COR-L47 (cell line): ENCODE measurements at places on chromosomes 2 and 18.

GRCh38 chr2:9112079-9112721, 94.4 kb upstream of the ASAP2 start:
- no peak for DNase-seq

DNA sequence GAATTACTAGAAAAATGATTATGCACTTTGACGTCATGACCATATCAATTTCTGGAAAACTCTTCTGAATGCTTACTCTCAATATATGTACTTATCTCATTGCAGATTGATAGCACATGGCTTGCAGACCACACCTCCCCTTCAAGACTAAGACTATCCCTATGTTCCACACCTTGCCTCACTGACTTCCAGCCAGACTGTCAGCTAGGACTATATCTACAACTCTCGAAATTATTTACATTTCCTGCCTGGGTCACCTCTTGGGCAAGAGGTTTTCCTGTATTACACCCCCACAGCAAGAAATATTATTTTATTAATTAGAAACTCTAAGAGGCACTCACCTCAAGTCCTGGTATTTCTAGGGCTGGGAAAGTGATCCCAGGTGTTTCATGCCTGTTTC, 236.6 kb downstream of the CYRIA start:
- no peak for DNase-seq

DNA sequence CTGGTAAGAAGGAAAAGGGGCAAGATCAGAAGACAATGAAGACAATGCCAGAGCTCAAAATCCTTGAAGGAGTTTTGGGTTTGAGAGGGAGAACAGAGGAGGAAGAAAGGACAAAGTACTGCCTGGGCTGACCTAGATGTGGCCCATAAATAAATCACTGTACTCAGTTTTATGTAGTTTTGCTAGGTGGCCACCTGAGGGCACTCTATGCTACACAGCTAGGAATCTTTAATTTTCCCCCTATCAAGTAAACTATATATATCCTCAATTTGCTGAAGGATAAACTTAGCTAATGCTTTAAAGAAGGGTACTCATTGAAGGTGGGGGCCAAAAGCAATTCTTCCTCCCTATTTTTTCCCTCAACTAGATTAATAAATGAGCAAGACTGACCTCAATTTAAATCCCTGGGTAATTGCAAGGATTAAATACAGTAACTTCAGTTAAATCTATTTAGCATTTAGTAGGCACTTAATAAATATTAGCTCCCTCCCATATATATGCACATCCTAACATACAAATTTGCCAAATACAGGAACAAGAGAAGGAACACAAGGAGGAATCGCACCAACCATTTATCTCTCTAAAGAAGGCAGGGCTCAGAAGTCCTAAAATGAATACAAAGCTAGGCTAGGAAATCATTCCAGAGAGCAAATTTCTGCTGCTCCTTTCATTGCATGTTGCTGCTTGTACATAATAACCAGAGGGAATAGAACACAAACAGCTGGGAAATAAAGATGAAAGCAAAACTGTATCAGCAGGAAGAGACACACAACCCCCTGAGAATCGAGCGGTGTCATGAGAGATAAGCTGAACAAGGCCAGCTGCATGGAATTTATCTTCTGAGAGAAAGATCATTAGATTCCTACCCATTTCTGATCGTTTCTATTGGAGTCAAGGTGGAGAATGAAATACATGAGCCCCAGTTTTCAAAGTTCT, 540.1 kb downstream of the NRXN1 start:
- peak; percentile 5 for DNase-seq

- DNase-seq, result no peak
Measured at GRCh38 chr18:10381951-10382350, 72.5 kb upstream of the APCDD1 start.

- peak; percentile 51 for DNase-seq
Measured at GRCh38 chr2:102832789-102833188, 71.0 kb downstream of the TMEM182 start.
